ENCODE measurements at places on chromosomes 16 and 17.

GRCh38 chr17:81518113-81518784, 5.7 kb upstream of the ACTG1 start:
- DNase-seq, result peak; percentile 51

DNA sequence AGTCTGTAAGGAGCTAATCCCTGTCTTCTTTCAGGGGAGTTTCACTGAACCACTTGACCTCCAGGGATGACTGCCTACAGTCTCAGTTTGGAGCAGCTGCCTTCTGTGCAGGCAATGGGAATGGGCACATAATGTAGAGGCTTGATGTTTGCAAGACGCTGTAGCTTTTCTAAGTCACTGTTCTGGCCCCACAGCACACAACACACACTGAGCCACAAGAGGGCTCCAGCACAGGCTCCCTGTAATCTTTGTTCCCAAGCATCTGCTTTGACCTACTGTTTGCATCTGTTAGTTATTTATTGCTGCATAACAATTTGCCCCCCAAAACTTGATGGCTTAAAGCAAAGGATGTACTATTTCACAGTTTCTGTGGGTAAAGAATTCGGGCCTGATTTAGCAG, 419.0 kb upstream of the ASIC2 start:
- no peak for DNase-seq

GRCh38 chr16:49593424-49594040, 219.9 kb downstream of the C16orf78 start:
- DNase-seq, result no peak

- DNase-seq, result no peak
Observed at GRCh38 chr17:64250233-64250835, 12.7 kb downstream of the TEX2 start.

GRCh38 chr16:72399811-72400210, 227.9 kb upstream of the PMFBP1 start:
- DNase-seq, result no peak

DNA sequence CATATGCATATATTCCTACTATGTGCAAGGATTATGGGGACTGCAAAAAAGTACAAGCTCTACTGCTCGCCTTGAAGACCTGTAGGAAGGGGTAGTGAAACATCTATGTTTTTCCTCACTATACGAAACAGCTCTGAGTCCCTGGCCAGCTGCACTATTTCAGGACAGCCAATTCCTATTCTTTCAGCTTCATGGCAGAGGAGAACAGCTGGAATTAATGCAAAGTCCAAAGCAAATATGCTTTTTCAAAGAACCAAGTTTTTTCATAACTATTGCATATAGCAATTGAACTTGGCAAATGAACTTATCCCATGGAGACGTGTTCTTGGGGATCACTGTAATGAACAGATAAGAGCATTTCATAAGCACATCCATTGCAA, 122.3 kb downstream of the SPACA3 start:
- DNase-seq, result no peak

- DNase-seq, result peak; percentile 76
Observed at GRCh38 chr17:48375356-48375755, 54.7 kb downstream of the SKAP1 start.

- DNase-seq, result no peak
Observed at GRCh38 chr16:3548859-3549258, 28.3 kb downstream of the NLRC3 start.

GRCh38 chr17:59513934-59514841, 51.2 kb upstream of the DHX40 start:
- peak; percentile 91 for DNase-seq

- peak; percentile 75 for DNase-seq
Observed at GRCh38 chr17:32461853-32462617, 17.7 kb downstream of the PSMD11 start.

DNA sequence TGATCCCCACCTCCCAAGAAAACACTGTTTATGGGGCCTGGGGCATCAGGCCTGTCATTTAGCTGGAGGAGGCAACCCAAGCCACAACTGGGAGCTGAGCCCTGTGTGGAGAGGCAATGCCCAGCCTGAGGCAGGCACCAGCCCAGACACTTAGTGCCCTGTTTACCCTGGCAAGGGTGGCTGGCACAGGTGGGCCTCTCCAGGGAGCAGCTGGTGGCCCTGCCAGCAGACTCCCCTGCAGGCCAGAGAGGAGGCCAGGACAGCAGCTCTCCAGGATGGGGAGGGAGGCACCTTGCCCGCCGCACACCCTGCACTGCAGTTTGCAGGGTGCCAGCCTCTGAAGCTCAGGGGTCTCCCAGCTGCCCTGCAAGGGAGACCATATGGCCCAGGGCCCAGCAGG, 9.1 kb upstream of the TMEM92 start:
- DNase-seq, result no peak

GRCh38 chr17:38879878-38880665, 10.2 kb downstream of the LASP1 start:
- DNase-seq, result peak; percentile 66

GRCh38 chr16:87098361-87098760, 218.8 kb downstream of the C16orf95 start:
- DNase-seq, result no peak

DNA sequence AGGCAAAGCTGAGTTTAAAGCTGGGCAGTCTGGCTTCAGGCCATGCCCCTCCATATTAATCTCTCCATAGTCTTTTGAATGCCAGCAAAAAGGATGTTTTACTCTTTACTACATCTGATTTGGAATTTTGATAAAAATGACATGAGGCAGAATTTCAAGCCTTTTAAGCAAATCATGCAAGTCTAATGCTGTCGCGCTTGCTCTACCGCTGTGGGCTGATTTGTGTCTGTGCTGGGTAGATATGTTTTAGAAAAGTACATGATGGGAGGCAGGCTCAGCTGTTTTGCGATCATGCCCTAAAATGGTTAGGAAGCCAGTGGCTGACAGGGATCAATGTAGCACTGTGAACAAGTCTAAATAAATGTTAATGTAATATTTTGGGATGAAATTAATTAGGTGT, 311.9 kb downstream of the CA10 start:
- DNase-seq, result no peak

- no peak for DNase-seq
Observed at GRCh38 chr16:74034200-74034599, 262.4 kb upstream of the PSMD7 start.

- DNase-seq, result peak; percentile 53
Observed at GRCh38 chr17:68704871-68705713, 103.9 kb upstream of the FAM20A start.

- DNase-seq, result no peak
Observed at GRCh38 chr17:18888766-18889290, 30.9 kb downstream of the PRPSAP2 start.

DNA sequence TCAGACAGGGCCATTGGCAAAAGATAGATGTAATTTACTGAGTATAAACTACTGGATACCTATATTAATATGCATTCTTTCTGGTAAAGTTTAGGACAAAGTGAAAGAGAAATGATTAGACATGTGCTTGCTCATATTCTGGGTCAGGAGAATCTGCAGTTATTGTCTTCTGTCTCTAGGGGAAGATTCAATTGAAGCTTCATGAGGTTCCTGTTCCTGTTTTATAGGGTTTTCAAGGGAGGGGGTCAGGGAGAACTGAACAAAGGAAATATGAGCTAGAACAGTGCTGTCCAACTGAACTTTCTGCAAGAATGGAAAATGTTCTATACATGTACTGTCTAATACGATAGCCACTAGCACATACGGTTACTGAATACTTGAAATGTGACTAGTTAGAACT, 59.3 kb upstream of the CORO6 start:
- no peak for DNase-seq

DNA sequence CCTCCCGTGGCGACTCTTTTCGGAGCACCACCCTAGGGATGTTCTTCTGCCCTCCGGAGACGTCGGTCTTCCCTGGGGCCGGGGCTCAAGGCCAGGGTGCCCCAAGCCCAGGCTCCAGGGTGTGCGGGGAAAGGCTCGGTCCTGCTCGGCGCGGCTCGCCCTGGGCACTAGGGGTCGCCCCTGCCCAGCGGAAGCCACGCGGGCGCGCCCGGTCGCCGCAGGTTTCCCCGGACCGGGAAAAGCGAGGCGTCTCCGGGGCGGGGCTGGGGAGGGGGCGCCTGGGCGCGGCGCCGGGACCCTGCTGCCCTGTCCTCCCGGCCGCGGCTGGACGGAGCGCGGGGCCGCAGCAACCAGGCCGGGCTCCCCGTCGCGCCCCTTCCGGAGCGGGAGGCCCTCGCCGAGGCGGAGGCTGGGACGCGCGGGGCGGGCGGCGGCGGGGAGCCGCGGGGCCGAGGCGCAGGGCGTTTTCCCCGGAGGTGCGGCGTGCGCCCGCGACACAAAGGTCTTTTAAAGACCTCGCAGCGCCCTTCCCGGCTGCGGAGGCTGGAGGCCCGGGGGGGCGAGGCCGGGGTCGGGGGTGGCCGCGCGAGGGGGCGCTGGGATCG, 76.4 kb downstream of the MRC2 start:
- peak; percentile 60 for DNase-seq

DNA sequence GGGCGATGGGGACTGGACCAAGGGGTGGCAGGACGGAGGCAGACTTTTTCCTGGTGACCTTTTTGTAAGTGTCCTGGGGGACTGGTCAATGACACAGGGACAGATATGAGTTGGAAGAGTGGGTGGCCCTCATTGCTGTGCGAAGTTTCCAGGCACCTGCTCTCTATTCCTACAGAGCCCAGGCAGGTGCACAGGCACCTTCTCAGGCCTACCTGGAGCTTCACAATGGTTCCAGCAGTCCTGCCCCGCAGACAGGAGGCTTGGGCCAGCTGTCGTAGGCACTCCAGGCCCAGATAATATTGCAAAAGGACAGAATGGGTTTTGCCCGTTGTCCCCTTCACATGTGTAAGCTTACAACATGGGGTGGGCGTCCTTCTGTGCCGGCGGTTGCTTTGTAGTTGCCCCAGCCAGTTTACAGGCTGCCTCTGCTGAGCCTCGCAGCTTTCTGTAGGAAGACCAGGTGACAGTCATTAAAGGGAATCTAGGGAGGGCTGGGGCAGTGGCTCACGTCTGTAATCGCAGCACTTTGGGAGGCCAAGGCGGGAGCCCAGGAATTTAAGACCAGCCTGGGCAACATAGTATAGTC, 84.3 kb downstream of the ARHGAP23 start:
- DNase-seq, result no peak

GRCh38 chr16:17803625-17804410, 333.1 kb upstream of the XYLT1 start:
- DNase-seq, result no peak

GRCh38 chr16:72092832-72093447, 480 bp downstream of the TXNL4B start:
- DNase-seq, result peak; percentile 83

GRCh38 chr16:82675300-82675699, 48.5 kb downstream of the CDH13 start:
- DNase-seq, result no peak

- DNase-seq, result no peak
Observed at GRCh38 chr16:4182581-4183236, 59.2 kb downstream of the SRL start.

- DNase-seq, result no peak
Observed at GRCh38 chr17:75561927-75562603, 25.5 kb upstream of the MYO15B start.

DNA sequence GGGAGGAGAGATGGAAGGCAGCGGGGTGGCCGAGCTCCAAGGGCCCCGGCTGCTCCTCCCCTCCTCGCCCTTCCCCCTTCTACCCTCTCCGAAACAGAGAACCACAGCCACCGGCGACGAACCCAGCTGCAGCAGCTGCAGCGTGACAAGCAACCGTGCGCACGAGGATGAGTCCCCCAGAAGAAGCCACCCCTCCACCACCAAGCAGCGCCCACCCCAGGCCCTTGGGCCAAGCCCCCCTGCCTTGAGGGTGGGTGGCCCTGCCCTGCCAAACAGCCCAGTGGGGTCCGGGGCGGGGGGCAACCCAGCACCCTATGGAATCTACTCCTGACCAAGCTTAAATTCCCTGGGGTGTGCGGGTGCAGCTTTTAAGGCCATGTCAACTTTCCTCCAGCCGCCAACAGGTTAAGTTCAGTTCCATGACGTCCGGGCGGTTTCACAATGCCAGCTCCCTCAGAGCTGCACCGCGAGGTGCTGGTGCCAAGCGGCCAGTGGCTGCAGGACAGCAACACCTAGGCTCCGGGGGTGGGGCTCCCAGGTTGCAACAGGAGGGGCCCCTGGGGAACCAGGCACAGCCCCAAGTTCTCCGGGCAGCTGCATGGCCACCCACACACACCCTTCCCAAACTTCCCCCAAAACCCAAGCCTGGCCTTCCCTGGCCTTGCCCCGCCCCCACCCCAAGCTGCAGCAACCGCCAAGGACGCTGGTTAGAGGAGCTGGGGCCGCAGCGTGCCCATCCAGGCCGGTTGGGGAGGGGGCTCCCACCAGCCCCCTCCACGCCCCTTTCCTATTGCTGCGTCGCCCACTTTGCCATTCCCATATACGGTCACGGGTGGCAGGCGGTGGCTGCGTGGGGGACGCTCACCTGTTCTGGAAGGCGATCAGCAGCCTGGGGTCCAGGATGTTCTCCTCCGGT, 2.0 kb downstream of the CBX4 start:
- DNase-seq, result peak; percentile 86

- no peak for DNase-seq
Observed at GRCh38 chr17:1041746-1042145, 44.8 kb downstream of the TIMM22 start.

DNA sequence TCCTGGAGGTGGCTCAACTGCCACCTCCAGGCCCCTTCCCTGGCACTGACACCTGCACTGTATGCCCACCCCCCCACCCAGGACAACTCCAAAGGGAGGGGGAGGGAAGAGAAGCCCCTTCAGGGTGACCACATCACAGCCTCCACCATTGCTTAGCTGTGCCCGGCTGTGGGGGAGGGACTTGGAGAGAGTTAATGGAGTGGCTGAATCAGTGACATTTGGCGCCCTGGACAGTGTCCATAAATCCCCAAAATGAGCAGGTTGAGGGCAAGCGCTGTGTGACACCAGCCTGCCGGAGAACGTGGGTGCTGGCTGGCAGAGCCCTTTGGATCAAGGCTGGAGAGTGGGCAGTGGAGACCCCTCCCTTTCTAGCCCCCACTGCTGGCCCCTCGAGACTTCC, 883 bp downstream of the USH1G start:
- DNase-seq, result no peak

GRCh38 chr17:78842881-78843565, 2.4 kb upstream of the USP36 start:
- DNase-seq, result peak; percentile 37

DNA sequence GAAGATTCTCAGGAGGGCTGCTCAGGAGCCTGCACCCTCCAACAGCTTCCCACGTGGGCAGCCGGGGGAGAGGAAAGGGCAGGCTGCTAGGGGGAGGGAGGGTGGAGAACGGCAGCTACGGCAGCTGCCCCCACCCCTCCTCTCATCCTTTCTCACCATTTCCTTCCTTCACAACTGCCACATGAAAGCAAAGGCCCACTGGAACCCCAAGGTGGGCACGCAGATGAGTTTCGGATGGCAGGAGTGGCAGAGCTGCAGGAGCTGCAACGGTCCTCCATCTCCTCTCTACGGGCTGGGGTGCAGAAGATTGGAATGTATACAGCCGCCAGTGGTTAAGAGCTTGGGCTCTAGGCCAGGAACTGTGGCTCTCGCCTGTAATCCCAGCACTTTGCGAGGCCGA, 77.7 kb downstream of the GAS7 start:
- DNase-seq, result peak; percentile 61
